ENCODE measurements at places on chromosomes 4 and X.

- DNase-seq, result no peak
Observed at GRCh38 chr4:167721617-167722486, 370.5 kb upstream of the ANXA10 start.

DNA sequence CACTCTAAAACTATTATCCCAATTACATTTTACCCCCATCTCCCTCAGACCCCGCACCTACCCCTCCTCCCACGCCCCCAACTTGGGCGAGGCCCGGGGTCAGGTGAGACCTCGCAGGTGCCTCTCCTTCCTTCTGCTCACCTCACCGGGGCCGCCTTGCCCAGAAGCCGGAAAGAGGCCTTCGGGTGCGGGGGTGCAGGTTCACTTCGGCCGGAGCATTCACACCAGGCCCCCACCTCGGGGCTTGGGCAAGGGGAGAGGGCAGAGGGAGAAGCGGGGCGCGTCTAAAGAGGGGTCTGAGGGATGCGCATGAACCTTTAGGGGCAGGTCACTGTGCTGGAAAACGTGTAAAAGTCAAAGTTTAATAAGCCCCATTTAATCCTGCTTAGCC lies 427 bp downstream of the ZNF182 start:
- DNase-seq, result peak; percentile 27

- no peak for DNase-seq
Observed at GRCh38 chrX:123629502-123629901, 103.3 kb downstream of the THOC2 start.

DNA sequence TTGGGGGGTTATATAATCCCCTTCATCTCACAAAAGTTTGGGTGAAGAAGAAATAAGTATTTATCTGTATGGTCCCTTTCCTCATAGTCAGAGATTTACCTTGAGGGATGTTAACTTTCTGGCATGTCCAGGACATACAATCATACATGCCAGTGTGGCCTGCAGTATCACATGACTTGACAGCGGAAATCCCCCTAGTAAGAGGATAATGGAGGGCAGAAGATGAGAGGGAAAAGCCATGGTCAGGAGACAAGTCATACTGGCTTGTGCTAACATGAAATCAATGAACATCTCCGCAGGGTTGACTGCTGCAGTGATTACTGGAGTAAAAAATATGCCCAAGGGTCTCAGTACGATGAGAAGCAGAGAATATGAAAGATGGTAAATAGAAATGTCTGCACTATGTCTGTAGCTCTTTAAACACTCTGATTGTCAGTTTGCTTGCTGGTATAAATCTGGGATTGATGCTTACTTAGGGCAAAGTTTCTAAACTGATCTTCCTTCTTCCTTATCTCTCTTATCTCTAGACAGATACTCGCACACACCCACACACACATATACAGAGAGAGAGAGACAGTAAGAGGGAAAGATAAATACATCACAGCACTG lies 1385.6 kb upstream of the ADGRL3 start:
- no peak for DNase-seq

DNA sequence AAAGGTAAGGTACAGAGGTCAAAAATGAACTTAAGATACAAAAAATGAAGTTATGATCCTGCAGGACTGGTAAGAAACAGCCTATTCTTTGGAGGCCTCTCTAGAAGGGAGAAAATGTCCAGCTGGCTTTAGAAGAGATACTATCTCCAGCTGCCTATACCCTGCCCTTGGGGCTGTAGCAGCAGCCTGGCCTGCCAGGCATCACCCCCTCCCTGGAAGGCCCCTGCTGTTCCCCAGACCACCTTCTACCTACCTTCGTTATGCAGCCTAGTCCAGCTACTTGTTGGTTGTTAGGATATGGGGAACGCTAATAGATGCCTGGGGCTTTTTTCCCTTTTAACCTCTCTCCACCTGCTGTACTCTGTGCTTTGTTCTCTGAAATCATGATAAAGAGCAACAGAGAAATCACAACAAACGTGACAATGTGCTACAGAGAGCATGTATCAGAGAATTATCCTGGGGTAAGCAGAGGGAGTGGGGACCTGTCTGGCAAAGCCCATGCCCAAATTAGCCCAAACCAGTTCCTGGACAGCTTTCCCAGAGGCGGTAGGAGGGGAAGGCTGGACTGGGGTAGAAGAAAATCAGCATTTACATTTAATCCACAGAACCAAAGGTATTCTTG lies 34.5 kb downstream of the FRMD7 start:
- no peak for DNase-seq

DNA sequence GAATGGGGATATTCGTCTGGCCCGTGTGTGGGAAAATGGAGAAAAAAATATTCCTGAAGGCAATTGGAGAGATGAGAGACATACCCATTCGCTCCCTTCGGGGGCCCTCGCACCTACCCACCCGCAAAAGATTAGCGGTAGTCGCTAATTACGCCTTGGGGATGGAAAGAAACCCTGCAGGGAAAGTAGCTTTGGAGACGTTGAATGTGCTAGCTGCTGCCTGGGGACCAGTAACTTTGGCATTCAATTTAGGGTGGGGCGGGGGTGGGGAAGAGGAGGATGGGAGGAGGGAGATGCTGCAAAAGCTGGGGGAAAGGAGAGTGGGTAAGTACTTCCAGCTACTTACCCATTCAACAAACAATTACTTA lies 407 bp upstream of the ZC4H2 start:
- no peak for DNase-seq

GRCh38 chrX:47578692-47579091 lies 3.5 kb upstream of the TIMP1 start:
- DNase-seq, result peak; percentile 2

DNA sequence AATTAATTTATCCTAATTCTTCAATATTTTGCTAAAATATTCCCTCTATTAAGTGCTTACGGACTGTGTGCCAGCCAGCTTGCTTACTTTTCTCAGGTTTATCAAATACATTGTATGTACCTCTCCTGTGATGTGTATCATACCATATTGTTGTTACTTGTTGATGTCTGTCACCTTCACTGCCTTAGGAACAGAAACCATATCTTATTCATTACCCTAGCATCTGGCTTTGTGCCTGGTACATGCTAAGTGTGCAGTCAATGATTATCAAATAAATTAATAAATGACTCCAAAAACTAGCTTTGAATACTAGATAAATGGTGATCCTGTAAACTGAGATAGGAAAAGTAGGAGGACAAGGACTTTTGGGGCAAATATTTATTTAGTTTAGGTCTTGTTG lies 6.9 kb downstream of the CLCN3 start:
- no peak for DNase-seq

GRCh38 chr4:158597879-158598596 lies 73.6 kb downstream of the C4orf46 start:
- DNase-seq, result no peak

GRCh38 chr4:66769441-66769840 lies 775.9 kb downstream of the CENPC start:
- DNase-seq, result no peak

DNA sequence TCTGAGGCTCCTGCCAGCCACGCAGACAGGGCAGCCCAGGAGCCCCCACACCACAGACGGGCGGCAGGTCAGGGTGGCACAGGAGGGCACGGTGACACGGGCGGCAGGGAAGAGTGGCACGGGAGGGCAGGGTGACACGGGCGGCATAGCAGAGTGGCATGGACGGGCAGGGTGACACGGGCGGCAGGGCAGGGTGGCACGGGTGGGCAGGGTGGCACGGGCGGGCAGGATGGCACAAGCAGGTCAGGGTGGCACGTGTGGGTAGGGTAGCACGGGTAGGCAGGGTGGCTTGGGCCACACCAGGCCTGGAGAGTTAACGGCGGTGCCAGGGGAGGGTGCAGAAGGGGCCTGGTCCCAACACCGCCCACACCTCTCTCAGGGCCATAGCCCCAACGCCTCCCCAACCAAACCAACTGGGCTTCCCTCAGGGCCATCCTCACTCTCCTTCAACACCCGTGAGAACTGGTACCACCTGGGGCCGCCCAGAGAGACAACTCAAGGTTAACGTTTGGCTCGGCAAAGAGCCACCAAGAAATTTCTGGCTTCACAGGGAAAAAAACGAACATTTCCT lies 3.4 kb downstream of the CTBP1 start:
- DNase-seq, result no peak

DNA sequence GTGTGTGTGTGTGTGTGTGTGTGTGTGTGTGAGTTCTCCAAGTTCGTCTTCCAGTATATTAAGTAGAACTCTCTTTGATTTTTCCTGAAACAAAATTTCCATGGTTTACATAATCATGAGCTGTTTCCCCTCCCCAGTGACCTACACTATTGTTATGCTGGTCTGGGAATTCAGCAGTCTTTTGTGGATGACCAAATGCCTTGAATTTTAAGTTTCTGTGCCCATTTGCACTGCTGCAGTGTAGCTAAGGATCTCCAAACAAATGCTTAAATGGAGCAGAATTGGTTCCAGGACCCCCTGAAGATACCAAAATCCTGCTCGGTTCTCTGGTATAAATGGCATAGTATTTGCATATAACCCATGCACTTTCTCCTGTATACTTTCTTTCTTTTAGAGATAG lies 77.2 kb upstream of the SLC34A2 start:
- DNase-seq, result no peak

DNA sequence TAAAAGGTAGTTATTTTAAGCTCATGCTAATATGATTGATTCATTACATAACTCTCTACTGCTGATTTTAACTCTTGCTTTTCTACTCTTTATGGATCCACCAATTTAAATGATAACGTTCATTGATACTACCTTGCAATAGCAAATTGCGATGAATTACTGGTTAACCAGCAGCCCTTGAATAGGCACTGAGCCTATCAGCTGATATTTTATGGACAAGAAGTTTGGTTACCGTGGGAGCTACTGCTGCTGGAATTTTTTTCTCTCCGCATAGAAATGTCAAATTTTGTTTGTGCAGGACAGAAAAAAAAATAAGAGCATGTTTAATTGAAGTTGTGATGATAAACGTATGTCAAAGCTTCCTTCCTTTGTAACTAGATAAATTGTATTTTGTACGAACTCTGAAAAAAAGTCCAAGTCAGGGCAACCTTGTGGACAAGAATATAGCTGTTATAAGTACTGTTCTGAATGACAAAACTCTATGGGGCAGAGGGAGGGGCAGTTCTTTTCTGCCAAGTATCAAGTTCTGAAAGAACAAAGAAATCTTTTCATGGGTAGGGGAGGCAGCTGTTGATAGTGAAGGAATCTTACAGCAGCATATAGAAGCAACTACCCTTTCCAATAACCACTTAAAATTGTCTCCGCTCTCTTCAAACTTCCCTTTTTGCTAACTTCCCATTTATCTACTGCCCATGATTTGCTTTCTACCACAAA lies 434.9 kb upstream of the PABPC4L start:
- no peak for DNase-seq

- no peak for DNase-seq
Observed at GRCh38 chrX:115689931-115690330, 129.0 kb downstream of the PLS3 start.

GRCh38 chrX:19174401-19175025 lies 52.2 kb upstream of the ADGRG2 start:
- DNase-seq, result no peak

- DNase-seq, result no peak
Observed at GRCh38 chrX:45667666-45668065, 467.0 kb upstream of the DIPK2B start.

GRCh38 chr4:76974150-76974549 lies 24.6 kb downstream of the SEPTIN11 start:
- no peak for DNase-seq

DNA sequence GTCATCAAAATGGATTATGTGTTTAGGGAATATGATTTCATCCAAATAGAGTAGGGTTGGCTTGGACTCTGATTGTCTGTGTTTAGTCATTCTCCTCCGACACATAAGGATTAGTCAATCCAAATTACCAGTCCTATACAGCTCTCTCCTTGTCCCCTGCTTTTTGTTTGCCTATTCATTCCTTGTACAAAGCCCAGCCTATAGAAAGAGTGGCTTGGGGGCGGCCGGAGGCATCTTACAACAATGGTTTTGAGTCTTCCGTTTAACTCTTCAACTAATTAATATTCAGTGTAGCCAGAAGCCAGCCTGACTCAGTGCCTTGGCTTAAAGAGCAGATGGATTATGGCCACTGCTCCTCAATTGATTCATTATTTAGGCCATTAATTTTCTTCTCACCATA lies 796.6 kb upstream of the POU3F4 start:
- DNase-seq, result no peak

GRCh38 chrX:13506574-13506973 lies 62.8 kb upstream of the EGFL6 start:
- peak; percentile 57 for DNase-seq

- DNase-seq, result no peak
Observed at GRCh38 chr4:139825523-139826014, 159.9 kb downstream of the MGST2 start.

DNA sequence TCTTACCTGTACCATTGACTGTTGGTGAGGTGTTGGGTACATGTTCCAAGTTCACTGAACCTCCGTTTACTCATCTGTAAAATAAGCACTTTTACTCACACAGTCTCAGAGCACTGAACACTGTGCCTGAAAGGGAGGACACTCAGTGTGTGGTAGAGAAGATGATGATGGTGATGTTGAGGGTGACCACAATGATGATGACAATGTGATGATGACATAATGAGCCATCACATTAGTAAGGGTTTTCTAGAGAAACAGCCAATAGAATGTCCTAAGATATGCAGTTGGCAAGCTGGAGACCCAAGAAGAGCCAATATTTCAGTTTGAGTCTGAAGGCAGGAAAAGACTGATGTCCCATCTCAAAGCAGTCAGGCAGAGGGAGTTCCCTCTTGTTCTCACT lies 315.4 kb upstream of the IGFBP7 start:
- DNase-seq, result no peak

GRCh38 chr4:71396382-71396781 lies 57.6 kb downstream of the SLC4A4 start:
- no peak for DNase-seq

DNA sequence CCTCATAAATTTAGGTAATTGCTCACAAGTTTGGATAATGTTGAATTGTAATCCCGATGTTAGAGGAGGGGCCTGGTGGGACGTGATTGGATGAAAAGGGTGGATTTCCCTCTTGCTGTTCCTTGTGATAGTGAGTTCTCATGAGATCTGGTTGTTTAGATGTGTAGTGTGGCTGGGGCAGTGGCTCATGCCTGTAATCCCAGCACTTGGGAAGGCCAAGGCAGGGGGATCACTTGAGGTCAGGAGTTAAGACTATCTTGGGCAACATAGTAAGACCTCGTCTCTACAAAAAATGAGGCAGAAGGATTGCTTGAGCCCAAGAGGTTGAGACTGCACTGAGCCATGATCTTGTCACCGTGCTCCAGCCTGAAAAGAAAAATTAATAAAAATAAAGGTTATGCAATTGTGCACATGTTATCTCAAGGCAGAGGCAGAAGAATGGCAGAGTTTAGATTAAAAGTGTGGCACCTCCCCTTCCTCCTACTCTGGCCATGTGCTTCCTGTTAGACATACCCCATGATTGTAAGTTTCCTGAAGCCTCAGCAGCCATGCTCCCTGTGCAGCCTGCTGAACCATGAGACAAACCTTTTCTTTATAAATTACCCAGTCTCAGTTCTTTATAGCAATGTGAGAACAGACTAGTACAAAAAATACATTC lies 36.5 kb downstream of the ERVMER34-1 start:
- DNase-seq, result no peak

GRCh38 chr4:113170805-113171468 lies 121.5 kb downstream of the ANK2 start:
- no peak for DNase-seq

DNA sequence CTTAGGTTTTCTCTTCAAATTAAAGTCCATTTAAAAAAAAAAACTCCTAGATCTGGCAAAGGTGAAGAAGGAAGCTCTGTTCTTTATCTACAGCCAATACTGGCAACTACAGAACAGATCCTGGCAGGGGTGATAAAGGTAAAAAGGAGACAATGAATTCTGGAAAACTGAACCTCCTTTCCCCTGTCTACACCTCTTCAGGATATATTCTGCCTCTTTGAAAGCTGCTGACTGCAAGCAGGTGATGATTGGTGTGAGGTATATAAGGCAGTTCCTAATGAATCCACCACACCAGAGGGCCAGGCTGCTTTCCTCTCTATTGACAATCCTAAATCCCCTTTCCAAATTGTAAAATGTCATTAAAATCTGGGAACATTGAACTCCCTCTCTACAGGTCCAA lies 370.1 kb downstream of the PPP3CA start:
- DNase-seq, result no peak
